ENCODE measurements at places on chromosomes 2 and 18.

- DNase-seq, result no peak
Measured at GRCh38 chr2:13539296-13539695, 822.6 kb downstream of the TRIB2 start.

DNA sequence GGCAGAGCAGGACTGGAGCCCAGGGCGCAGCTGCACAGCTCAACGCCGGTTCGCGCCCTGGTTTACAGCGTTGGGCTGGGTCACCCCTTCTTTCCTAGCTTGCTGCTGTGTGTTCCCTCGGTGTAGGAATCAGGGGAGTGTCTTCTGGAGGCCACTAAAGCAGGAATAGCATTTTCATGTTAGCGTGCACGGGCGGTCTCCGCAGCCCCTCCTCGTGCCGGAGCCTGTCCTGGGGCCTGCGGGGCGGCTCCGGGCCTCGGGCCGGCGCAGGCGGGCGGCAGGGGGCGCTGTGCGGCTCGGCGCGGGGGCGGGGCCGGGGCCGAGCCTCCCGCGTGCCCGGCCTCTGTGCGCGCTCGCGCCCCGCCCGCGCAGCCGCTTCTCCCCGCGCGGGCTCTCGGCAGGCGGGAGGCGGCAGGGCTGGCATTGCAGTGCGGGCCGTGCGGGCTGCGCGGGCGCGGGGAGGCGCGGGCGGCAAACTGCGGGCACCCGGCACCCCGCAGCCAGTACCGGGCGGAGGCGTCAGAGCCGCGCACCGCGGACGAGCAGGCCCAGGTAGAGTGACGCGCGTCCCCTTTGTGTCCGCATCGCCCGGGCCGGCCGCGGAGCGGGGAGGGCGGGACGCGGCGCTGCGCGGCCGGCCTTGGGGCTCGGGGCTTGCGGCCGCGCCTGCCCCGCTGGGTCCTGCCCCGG lies at the start of gene RNF144A:
Gene RNF144A, plus strand, starts transcription at position 342 of the 690 bp plus-strand sequence. CDS start 79,515 bp downstream, outside the sequence.
- peak; percentile 54 for DNase-seq

GRCh38 chr2:1032030-1032429 lies 81.4 kb downstream of the SNTG2 start:
- DNase-seq, result no peak

- DNase-seq, result no peak
Measured at GRCh38 chr2:66113988-66114625, 320.8 kb upstream of the MEIS1 start.

DNA sequence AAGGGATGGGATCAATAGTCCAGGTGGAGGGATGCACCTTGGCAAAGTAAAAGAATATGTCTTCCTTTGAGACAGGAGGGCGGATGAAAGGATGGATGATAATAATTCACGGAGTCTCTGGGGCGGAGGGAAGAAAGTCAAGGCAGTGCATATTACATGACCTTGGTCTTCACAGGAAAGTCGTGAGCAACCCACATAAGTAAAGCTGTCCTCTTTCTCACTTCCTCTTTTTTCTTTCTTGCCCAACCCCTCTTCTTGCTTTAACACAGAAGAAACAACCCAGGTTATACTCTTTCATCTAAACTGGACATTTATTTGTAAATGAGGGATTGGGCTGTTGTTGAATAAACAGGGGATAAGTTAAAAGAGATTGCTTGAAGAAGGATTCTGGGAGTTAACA lies 168.7 kb upstream of the SKOR2 start:
- no peak for DNase-seq

DNA sequence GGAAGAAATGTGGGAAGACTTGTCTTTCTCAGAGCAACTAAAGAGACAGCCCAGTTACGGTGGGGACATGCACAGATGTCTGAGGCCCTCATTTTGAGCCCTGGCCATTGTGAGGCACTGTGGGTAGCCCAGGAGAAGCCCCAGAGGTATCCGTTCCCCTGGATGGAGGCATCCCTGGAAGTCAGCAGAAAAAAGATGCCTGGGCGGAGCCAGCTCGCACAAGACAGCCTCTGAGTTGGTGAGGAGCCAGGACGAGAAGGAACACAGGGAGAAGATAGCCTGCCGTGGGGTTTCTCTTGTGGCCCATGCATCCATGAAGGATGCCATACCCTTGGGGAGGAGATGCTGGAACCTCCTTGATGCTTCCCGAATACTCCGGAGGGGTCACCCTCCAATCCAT lies 56.9 kb upstream of the SEMA4C start:
- no peak for DNase-seq

DNA sequence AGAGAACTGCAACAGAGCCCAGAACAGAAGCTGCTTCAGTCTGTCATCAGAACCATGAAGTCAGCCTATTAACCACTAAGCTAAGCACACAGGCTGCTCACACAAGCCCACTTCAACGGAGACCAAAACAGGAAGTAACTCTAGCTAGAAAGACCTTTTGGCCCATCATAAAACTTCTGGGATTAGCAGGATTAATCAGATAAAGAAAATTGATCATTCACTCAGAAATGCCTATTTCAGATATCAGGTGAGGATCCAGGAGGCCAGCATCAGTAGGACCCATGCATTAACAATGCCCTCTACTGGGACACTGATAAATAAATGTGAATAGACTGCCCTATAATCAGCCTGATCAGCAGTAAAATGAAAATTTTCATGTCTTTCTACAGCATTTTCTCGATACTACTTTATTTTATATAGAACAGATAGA lies 101.4 kb downstream of the WDPCP start:
- no peak for DNase-seq

DNA sequence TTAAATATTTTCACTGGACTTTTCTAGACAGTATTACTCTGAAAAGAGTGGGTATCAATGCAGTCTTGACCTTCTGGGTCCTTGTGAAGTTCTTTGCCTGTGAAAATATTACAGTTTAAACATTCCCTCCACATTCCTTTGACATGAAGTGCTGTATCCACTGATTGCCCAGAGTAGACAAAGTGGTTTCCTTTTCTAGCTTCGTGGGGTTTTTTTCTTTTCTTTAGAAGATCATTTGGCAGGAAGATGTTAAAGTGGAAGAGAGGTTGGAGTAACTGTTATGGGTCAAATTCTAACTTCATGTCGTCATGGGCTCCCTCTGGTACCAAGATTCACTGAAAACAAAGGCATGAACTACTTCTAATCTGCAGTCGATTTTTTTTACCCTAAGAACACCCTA lies 496.9 kb downstream of the EPHA4 start:
- peak; percentile 79 for DNase-seq

GRCh38 chr2:219104107-219105035 lies 43.6 kb upstream of the IHH start:
- DNase-seq, result peak; percentile 30

GRCh38 chr2:197211881-197212342 lies 98.7 kb downstream of the ANKRD44 start:
- DNase-seq, result no peak

Measured in fibroblast of skin of right biceps (primary cell).